ENCODE measurements at places on chromosomes 4 and X.
A peak's percentile ranks its signal among the peaks of the same experiment; 100 is the strongest.

DNA sequence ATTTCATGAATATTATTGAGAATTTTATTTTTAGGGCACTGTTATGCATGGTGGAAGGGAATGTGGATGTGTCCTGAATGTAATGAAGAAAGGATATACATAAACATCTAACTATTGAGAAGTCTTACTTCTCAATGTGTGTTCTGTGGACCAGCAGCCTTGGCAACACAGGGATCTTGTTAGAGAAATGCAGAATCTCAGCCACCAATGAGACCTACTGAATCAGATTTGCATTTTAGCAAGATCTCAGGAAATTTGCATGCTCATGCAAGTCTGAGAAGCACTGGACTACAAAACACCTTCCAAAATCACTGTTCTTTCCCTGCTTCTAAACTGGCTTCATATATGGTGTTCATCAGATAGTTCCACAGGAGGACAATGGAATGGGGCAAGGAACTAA, 139.7 kb upstream of the WDFY3 start:
- DNase-seq: no peak

- no peak for DNase-seq
Measured at GRCh38 chr4:103673983-103674382, 45.8 kb downstream of the TACR3 start.

GRCh38 chr4:173169178-173169427, 492 bp downstream of the GALNT7 start:
- no peak for DNase-seq

- DNase-seq: no peak
Measured at GRCh38 chr4:78510681-78511080, 40.9 kb upstream of the ANXA3 start.

DNA sequence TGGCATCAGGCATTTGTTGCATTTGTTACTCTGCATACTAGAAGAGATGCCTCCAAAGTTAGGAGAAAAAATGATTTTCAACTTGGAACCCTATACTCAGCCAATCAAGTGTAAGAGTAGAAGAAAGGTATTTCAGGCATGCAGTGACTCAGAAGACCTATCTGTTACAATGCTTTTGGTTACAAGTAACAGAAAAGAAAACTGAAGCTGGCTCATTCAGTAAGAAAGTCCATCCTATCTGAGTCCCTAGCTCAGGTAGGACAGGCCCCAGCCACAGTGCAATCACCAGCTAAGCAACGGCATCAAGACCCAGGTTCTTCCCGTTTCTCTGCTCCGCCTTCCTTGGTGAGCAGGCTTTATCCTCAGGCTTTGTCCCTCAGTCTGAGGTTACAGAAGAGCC, 23.3 kb downstream of the MECP2 start:
- no peak for DNase-seq

- DNase-seq: no peak
Measured at GRCh38 chr4:117383468-117383867, 298.1 kb upstream of the TRAM1L1 start.

GRCh38 chr4:109999585-109999912, 86.9 kb downstream of the EGF start:
- DNase-seq: no peak

DNA sequence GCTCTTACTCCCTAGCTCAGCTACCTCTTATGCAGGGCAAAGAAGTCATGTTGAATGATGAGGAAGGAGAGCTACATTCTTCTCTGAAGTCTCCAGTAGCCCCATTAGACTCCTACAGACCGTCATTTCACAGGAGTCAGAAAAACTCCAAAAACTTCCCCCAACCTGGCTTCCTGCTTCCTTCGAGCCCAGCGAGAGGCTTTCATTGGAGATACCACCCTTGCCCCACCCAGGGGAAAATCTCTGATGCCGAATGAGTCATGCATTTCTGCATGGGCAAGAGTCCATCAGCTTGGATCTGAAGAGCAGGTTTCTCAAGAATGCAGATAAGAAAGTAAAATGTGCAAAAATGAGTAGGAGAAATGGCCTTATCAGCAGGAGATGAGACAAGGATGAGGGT, 53.0 kb downstream of the ARSF start:
- no peak for DNase-seq

GRCh38 chr4:34972189-34972588, 1272.1 kb downstream of the ARAP2 start:
- no peak for DNase-seq

DNA sequence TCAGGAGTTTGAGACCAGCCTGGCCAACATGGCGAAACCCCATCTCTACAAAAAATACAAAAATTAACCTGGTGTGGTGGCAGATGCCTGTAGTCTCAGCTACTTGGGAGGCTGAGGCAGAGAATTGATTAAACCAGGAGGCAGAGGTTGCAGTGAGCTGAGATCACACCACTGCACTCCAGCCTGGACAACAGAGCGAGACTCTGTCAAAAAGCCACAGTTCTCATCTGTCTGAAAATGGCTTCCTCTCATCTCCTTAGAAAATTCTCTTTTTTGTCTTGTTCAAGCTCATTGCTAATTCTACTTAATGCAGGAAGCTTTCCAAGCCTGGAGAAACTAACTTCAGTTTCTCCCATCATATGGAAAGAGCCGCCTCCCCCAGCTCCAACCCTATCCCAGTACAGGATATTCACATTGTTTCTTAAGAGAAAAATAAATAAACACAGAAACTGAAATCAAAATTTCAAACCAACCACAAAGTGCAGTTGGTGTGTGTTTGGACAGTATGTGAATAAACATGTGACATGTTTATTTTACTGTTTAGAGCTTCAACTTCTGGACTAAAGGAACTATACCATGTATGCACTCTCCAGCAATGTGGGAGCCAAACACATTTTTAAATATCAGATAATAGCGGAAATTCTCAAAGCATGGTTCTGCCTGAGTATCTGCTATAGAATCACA, 55.0 kb upstream of the GAB1 start:
- DNase-seq: no peak

DNA sequence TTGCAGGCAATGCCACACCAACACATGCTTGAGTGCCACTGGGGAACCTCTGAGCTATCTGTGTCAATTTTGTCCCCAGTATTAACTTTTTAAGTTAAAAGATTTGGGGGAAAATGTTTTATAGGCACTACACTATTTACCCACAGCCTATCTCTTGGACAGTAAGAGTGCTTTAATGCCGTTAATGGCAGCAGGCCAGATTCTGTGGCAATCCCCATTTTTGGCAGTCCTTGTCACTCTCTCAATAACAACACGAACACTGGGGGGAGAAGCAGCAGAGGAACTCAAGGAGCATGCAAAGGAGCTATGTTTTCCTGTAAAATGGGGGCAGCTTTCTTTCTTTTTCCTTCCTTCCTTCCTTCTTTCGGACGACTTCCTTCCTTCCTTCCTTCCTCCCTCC, 168.6 kb downstream of the NSUN7 start:
- no peak for DNase-seq

DNA sequence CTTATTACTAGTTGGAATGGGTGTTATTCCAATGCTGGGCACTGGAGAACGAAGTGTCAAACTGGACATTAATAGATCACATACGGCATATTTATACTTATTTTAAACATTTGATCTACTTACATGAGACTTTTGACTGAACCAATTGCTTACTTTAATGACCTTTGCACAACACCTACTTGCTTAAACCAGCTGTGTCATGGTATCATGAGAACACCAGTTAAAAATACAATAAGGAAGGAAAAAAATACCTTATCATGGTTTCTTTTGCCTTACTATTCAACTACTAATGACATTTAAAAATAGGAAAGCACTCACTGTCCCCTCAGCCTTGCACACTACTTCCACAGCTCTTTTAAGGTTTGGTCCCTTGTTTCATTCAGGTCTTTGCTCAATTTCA, 146.9 kb downstream of the FAM13A start:
- DNase-seq: no peak

- DNase-seq: no peak
Measured at GRCh38 chrX:135433531-135434257, 11.9 kb downstream of the SMIM10L2A start.

- peak; percentile 3 for DNase-seq
Measured at GRCh38 chrX:132023896-132024386, 839 bp downstream of the STK26 start.

- no peak for DNase-seq
Measured at GRCh38 chrX:10231461-10231860, 74.7 kb downstream of the CLCN4 start.

GRCh38 chrX:110173192-110174175, 144.4 kb downstream of the AMMECR1 start:
- DNase-seq: no peak

DNA sequence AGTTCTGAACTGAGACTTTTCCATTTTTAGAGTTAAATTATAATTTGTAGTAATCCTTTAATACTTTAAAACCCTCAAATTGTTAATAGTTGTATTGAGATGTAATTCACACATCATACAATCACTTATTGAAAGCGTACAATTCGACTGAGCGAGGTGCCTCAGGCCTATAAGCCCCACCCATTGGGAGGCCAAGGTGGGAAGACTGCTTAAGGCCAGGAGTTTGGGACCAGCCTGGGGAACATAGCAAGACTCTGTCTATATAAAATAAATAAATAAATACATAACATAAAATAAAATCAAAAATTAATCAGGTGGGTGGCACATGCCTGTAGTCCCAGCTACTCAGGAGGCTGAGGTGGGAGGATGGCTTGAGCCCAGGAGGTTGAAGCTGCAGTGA, 70.3 kb downstream of the RWDD4 start:
- DNase-seq: no peak

DNA sequence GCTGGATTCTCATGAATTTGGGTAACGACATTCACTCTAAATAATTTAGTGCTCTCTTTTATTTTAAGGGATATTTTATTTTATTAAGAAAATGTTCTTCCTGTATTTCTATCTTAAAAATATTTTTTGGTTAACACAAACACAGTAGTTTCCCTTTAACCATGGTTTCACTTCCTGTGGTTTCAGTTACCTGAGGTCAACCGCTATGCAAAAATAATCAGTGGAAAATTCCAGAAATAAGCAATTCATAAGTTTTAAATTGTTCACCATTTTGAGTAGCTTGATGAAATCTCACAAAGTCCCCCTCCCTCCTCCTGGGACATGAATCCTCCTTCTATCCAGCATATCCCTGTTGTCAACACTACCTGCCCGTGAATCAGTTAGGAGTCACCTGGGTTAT, 71.4 kb downstream of the GBA3 start:
- DNase-seq: no peak

DNA sequence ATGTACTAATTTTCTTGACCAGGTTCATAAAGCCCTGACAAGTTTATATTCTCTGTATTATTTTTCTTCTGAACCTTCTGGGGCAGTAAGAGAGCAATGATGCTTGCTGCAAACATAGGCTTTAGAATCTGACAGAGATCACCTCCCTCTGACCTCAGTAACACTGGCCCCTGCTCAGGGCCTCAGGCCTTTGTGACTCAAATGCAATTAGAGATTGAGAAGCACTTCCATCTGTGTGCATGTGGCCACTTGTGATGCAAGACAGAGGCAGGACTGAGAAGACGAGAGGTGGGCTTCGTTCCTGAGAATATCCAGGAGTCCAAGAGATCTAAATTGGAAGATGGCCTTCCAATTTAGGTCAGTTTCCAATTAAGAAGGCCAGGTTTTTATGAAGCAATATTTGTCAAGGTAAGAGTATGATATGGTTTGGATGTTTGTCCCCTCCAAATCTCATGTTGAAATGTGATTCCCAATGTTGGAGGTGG, 82.8 kb upstream of the VEGFC start:
- DNase-seq: no peak

GRCh38 chrX:16628946-16629595, 20.9 kb upstream of the S100G start:
- no peak for DNase-seq

GRCh38 chr4:112379306-112379705, 82.1 kb downstream of the ALPK1 start:
- DNase-seq: no peak
